Vagina (tissue), 2 donors: ENCODE measurements at places on chromosomes 13 and 19.

GRCh38 chr13:101049166-101049850 lies 367.0 kb downstream of the NALCN start:
- no peak for DNase-seq

DNA sequence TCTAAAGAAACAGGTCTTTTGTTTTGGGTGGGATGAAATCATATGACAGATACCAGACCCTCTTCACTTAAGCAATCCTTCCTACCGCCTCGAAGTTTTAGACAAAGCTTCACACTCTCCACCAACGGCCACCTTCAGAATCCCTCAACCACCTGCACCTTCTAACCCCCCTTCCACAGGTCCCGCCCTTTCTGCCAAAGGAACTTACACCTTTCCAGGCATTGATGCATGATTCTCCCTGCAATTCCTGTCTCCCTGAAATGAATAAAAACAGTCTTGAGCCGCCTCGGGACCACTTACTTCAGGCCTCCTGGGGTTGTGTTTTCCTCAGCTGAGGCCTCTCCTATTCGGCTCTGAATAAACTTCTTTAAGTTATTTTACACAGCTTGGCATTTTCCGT lies 859 bp downstream of the ZNF433 start:
- no peak for DNase-seq

DNA sequence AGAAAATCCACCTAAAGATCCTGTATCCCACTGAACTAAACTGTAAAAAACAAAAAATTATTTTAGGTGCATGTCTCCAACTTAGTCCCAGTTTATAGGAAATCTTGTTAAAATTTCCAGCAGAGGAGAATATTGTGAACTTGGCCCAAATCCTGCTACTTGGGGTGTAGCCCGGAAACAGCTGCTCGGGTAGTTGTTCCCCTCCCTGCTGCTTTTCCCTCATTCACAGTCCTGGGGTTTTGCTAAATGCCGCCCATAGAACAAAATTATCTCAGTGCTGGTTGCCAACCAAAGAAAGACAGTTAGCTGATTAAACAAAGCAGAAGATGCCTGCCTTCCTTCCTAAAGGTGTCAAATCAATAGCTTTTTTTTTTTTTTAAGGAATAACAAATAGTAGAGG lies 330.5 kb upstream of the KLF12 start:
- no peak for DNase-seq

GRCh38 chr13:30481241-30481760 lies 15.6 kb upstream of the HMGB1 start:
- DNase-seq = no peak

GRCh38 chr19:46818812-46819211 lies 30.4 kb upstream of the SLC1A5 start:
- DNase-seq = no peak
